NCI-H82 (cell line): ENCODE measurements at places on chromosomes 2 and 18.
A peak's percentile ranks its signal among the peaks of the same experiment; 100 is the strongest.

DNA sequence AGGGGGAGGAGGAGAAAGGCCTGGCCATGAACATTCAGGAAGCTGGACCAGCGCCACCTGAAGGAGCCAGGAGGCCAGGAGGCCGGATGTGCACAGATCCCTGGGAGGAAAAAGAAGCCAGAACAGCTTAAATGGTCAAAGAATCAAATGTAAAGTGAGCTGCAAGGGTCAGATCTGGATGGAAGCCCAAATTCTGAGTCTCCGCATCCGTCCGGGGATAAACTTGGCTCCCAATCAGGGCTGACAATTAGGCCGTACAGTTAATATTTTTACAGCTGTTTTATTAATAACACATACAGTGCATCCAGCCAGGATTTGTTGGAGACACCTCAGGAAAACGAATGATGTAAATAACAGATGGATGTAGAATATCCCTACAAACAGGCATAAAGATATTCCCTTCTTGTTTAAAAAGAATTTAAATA lies 495.1 kb upstream of the TCF4 start:
- no peak for DNase-seq

DNA sequence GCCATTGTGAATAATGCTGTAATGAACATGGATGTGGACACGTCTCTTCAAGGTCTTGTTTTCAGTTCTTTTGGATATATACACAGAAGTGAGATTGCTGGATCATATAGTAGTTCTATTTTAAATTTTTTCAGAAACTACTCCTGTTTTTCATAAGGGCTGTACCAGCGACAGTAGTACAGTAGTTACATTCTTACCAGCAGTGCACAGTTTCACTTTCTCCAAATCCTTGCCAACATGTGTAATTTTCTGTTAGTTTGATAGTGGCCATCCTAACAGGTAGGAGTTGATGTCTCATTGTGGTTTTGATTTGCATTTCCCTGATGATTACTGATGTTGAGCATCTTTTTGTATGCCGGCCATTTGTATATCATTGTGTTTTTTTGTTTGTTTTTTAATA lies 81.7 kb downstream of the EPC2 start:
- DNase-seq: no peak

- no peak for DNase-seq
These were observed 112.9 kb downstream of the THADA start for GRCh38 chr2:43482961-43483360.

GRCh38 chr2:42193722-42194187 lies 24.6 kb downstream of the EML4 start:
- DNase-seq: peak; percentile 52

DNA sequence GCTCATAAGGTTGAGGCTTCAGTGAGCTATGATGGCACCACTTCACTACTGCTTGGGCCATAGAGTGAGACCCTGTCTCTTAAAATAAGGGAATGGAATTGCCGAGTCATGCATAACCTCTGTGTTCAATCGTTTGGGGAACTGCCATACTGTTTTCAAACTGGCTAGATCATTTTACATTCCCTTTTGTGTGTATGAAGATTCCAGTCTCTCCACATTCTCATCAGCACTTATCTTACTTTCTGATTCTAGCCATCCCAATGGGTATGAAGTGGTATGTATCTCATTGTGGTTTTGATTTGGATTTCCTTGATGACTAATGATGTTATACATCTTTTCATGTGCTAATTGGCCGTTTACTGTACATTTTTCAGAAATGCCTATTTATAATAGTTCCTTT lies 23.7 kb downstream of the MARCHF7 start:
- DNase-seq: no peak

DNA sequence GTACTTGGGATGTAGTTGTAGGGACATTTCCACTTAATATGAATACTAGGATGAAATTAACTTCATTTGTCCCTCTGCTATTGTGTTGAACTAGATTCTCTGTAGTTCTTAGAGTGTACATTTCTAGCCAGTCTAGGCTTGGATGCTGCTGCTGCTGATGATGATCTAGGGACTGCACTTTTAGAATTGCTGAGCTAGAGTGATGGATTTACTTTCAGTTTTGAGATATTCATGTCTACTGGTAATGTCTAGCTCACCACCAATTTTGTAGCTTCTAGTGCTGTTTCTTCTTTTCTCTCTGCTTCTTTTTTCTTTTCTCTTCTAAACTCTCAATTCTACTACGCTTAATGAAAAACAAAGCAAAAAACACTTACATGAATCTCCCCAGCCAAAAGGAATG lies 49.4 kb downstream of the MRPS9 start:
- DNase-seq: no peak

- DNase-seq: no peak
These were observed 10.4 kb downstream of the VSNL1 start for GRCh38 chr2:17550907-17551306.

GRCh38 chr2:44269831-44270230 lies 5.4 kb upstream of the SLC3A1 start:
- DNase-seq: no peak

GRCh38 chr2:220660277-220661145 lies 911.6 kb downstream of the EPHA4 start:
- no peak for DNase-seq

DNA sequence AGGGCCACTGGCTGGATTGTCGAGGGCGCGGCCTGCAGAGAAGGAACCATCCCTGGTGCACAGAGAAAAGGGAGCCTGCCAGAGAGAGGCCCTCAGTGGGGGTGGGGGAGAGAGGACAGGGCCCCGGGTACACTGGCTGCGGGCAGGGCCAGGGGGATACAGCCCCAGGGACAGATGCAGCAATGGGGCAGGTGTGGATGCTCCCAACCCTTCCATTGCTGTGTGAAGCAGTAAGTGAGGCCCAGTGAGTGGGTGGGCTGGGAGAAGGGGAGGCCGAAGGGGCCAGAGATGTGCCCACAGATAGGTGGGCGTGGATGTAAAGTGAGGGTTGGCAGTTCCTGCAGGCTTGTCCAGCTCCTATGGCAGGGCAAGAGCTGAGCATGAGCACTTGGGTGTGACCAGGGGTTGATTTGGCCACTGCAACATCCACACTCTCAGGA lies 7.4 kb downstream of the AGXT start:
- no peak for DNase-seq

- DNase-seq: no peak
These were observed 59.1 kb downstream of the NETO1 start for GRCh38 chr18:72808680-72809079.

GRCh38 chr2:221085936-221086335 lies 486.2 kb downstream of the EPHA4 start:
- no peak for DNase-seq

GRCh38 chr2:196166876-196167275 lies 4.5 kb downstream of the STK17B start:
- DNase-seq: no peak

- peak; percentile 59 for DNase-seq
These were observed 156.5 kb downstream of the COL6A3 start for GRCh38 chr2:237257471-237257951.

DNA sequence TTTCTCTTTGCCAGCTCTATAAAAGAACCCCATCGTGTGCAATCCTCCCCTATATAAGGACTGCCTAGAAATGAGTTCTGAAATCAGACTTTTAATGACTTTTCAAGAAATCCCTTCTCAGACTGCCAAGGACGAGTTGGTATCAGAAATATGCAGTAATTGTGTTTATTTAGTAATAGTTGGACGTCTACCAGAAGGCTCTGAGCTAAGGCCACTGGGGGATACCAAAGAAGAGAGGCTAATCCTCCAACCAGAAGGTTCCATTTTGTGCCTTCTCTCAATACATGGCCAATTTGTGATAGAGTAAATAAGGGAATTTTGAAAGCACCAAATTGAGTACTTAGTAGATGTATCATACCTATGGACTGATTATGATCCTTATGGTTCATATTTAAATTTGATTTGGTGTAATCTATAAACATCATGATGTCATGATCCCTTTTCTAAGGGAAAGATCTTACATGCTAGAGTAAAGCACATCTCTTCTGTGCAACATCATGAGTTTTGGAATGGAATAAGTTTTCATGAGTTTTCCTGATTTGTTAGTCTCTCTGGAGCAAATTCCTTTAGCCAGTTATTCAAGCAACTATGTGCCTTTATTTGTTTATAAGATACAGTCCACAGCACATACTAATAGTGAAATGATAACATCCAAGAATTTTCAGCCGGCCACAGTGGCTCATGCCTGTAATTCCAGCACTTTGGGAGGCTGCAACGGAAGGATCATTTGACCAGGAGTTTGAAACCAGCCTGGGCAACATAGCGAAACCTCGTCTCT lies 82.2 kb upstream of the LTBP1 start:
- no peak for DNase-seq

- peak; percentile 41 for DNase-seq
These were observed 100.4 kb upstream of the SLC1A4 start for GRCh38 chr2:64888591-64889309.

DNA sequence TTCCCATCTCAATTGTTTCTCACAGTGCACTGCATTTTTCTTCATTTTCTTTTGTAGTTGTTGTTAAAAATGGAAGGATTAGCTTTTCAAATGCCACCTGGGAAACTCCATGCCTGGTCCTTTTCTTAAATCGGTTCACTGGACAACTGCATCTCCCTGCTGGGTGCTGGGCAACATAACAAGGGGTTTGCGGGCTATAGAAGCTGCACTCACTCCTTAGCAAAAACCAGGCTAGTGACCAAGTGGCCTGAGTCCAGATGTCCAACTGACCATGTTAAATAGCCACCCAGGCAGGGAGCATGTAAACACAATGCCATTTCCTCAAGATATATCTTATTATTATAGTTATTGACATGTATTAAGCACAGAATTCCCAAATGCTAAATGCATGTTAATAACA lies 264.9 kb downstream of the ICOS start:
- no peak for DNase-seq

DNA sequence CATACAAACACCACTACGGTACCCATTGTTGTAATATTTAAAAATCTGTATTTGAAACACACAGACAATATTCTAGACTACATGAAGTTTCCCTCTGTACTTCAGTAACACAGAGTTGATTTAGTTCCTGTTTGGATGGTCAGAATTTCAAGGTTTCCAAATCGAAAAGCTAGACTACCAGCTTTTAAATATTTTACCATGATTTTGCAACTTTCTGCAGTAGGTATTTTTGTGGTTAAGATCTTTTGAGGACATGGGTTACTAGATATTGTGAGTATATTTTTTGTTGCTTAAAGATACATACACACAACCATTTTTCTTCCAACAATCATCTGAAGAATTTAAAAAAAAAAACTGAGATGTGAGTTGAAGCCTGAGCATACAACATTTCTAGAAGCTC lies 10.9 kb downstream of the SERPINB5 start:
- no peak for DNase-seq

- peak; percentile 44 for DNase-seq
These were observed 553.7 kb upstream of the SYT4 start for GRCh38 chr18:43830947-43831346.
